ENCODE measurements at places on chromosomes 3 and 15. TPM values are rescaled to one million over a fixed set of nuclear protein-coding genes. Genes with fewer than 3 reads are reported as not detected.

The MCTP2 gene
- total RNA-seq = 72.3 TPM

The SLC9C1 gene
- total RNA-seq = 0.67 TPM

The ANKDD1A gene
- 6.4 TPM for total RNA-seq

The EEFSEC gene
- 50.3 TPM for total RNA-seq

The SAMD7 gene
- not detected for total RNA-seq

The OCA2 gene
- not detected for total RNA-seq

The MOBP gene
- not detected for total RNA-seq

The ITIH1 gene
- total RNA-seq = not detected

The FAM107A gene
- 11.0 TPM for total RNA-seq

The CGNL1 gene
- total RNA-seq = 2.1 TPM

The RBP2 gene
- 3,455 TPM for total RNA-seq

The RNU5B-1 gene
- total RNA-seq = not detected

The HCN4 gene
- total RNA-seq = not detected

The BCHE gene
- total RNA-seq = 5.0 TPM

The TTLL13 gene
- total RNA-seq = not detected

The UNC45A gene
- total RNA-seq = 78.4 TPM

- peak; percentile 35 for DNase-seq
These were observed 278.0 kb downstream of the FOXP1 start for GRCh38 chr3:71305231-71306206.

DNA sequence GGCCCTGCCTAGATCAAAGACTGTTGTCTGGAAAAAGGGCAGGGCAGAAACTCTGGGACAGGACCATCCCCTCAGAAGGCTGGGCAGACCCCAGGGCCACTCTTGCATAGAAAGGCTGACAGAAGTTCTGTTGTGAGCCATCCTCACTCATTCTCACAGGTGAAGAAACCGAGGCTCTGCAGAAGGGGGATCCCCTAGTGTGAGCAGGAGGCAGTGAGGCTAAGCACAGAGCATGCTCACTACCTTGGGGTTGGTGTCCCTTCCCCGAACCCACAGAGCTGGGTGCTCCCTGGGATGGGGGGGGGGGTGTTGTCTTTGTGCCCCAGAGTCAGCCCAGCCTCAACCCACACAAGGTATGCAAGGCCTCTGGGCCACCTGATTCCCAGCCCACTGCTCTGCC, 50.9 kb upstream of the TMEM115 start:
- DNase-seq = no peak

GRCh38 chr15:71627604-71628003, 182.8 kb upstream of the NR2E3 start:
- DNase-seq = no peak

GRCh38 chr3:140308535-140308934, 369.3 kb upstream of the TRIM42 start:
- no peak for DNase-seq

DNA sequence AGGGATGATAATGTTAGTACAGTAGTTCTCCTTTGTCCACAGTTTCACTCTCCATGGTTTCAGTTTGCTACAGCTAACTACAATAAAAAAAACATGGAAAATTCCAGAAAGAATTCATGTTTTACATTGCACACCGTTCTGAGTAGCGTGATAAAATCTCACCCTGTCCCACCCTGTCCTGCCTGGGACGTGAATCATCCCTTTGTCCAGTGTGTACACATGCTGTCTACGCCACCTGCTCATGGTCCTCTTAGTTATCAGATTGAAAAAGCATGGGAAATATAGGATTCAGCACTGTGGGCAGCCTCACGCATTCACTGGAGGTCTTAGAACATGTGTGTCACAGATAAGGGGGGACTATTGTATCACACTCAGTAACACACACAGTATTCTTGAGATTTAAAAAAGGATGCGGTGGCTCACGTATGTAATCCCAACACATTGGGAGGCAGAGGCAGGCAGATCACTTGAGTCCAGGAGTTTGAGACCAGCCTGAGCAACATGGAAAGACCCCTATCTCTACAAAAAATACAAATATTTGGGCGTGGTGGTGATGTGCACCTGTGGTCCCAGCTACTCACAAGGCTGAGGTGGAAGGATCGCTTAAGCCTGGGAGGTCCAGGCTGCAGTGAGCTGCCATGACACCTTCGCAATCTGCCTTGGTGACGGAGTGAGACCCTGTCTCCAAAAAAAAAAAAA, 8.7 kb upstream of the FLNB start:
- DNase-seq = no peak

GRCh38 chr3:127536830-127537812, 53.4 kb downstream of the TPRA1 start:
- DNase-seq = peak; percentile 39

DNA sequence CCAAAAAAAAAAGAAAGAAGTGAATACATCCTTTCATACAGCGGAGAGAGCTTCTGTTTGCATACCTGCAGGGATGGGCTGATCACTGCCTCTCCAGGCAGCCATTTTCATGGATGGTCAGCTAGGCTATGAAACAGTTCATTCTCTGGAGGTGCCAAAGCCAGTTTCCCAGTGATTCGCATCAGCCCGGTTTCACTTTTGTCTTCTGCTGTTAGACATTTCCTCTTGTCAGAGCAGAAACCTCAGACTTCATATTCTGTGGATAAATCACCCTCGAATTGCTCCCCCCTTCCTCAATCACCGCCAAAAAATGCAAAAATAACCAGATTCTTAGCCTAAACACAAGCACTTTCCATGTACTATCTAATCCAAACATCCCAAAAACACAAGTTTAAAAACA, 225.6 kb downstream of the ADAMTS9 start:
- DNase-seq = no peak

- no peak for DNase-seq
These were observed 10.2 kb upstream of the TIPARP start for GRCh38 chr3:156664011-156664830.

DNA sequence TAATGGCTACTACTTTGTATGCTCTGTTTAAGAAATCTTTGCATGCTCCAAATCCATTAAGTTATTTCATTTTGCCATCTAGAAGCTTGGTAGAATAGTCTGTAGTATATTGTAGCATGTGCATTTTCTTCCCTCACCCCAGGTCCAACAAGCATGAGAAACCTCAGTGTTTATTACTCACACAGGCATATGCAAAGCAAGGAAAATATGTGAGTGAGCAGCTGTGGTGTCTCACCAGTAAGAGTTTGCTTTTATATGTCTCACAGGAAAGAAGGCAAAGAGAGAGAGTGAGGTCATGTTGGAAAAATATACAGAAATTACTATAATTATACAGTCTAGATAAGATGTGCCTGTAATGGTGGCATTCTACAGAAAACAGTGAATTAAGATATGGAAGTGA, 312.5 kb downstream of the C3orf38 start:
- DNase-seq = no peak

- DNase-seq = no peak
These were observed 127.0 kb upstream of the CCDC54 start for GRCh38 chr3:107250221-107250620.

- DNase-seq = no peak
These were observed 127.3 kb upstream of the MRPL3 start for GRCh38 chr3:131630097-131630496.

GRCh38 chr3:52153389-52154096, 680 bp downstream of the POC1A start:
- DNase-seq = peak; percentile 67

- no peak for DNase-seq
These were observed 70.2 kb upstream of the PIK3R4 start for GRCh38 chr3:130816561-130817445.

DNA sequence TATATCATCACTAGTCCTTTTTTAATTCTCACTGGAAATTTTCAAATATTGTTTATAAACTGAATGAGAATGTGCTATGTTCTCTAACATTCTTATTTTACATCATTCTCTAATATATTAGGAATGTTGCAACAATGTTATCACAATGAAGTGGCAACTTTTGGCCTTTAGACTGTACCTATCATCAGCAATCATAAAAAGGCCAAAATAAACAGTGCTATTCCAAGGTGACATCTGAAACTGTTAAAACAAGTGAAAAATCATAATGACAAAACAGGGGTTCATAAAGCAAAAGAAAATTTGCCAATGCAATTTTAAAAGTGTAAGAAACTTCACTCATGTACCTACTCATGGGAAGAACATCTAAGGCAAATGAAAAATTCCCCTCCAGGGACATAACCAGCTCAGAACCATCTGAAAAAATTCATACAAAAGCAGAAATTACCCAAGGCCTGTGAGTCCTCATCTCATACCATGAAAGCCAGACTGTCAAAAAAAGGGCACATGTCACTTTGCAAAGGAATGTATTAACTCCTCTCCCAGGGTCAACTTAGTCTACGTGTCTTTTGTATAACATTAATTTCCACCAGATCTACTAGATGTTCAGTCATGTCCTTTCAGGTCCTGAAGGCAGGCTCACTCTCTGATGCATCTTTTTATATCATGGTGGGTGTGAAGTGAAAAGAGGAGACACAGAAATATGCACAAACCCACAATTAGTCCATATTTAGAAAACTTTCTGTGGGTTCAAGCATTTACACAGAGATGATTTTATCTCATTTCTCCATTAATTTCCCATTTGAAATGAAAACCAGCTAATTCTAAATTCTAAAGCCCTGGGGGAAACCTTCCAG, 211.9 kb downstream of the CBLB start:
- no peak for DNase-seq

GRCh38 chr15:48592221-48592731, 53.2 kb downstream of the FBN1 start:
- no peak for DNase-seq

DNA sequence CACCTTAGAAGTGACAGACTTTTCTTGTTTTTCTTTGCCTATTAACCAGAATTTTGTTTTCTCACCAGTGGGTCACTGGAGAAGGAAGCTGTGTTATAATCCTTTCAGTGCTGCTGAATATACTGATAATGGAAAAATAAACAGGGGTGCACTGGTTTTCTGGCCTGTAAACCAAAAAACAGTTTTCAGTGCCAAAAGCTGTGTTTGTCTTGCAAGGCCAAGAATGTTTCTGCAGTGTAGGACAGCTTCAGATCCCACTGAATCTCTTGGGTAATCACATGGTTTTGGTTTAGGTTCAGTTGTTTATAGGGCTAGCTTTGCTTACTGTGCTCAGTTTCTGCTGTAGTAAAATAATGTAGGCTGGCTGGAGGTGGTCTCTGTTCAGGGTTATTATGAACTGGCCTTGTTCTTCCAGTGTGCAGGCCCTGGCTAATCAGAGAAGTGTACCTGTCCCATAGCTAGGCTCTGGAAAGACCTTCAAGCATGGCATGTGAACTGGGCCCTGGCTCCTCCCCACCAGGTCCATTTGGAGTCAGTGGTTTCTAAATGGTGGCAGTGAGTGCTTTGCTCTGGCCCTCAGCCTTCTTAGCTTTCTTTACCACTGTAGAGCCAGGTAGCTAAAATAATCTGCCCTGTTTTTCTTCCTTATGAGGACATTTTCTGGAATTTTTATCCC, 18.7 kb downstream of the PDE8A start:
- DNase-seq = no peak

DNA sequence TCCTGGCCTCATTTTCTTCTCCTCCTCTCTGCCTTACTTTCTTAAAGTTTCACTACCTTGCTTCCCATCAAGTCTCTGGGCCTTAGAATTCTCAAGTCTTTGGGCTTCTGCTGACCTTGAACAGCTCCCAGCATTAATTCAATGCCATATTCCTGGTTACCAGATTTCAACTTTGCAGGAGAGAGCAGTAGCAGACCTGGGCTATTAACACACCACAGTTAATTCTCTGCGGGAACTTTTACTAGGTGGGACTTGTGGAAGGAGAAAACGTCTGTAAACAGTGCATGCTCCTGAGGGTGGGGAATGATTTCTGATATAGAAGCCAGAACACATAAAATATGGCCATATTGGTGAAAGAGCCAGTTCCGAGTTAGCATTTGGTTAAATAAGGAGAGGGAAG, 214.6 kb downstream of the MEIS2 start:
- no peak for DNase-seq

- no peak for DNase-seq
These were observed 21.6 kb downstream of the ADAMTS7 start for GRCh38 chr15:78789615-78790014.

DNA sequence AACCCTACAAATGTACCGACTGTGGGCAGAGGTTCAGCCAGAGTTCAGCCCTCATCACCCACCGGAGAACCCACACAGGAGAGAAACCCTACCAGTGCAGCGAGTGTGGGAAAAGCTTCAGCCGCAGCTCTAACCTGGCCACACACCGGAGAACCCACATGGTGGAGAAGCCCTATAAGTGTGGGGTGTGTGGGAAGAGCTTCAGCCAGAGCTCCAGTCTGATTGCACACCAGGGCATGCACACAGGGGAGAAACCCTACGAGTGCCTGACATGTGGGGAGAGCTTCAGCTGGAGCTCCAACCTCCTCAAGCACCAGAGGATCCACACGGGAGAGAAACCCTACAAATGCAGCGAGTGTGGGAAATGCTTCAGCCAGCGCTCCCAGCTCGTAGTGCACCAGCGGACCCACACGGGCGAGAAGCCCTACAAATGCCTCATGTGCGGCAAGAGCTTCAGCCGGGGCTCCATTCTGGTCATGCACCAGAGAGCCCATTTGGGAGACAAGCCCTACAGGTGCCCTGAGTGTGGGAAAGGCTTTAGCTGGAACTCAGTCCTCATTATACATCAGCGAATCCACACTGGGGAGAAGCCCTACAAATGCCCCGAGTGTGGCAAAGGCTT, 20.7 kb downstream of the ZSCAN2 start:
- DNase-seq = no peak

GRCh38 chr3:33786565-33787327, 11.7 kb upstream of the PDCD6IP start:
- no peak for DNase-seq

- no peak for DNase-seq
These were observed 13.5 kb downstream of the RAB6B start for GRCh38 chr3:133881939-133882825.

Measured in Peyer's patch (tissue), 4 donors.